ENCODE measurements at places on chromosomes 1 and 21. TPM values are rescaled to one million over a fixed set of nuclear protein-coding genes. Genes with fewer than 3 reads are reported as not detected.

FCRL6 gene
- not detected for total RNA-seq

OR6N1 gene
- total RNA-seq, result not detected

PGLYRP3 gene
- not detected for total RNA-seq

PODN gene
- 51.2 TPM for total RNA-seq

OR2T33 gene
- total RNA-seq, result not detected

TACSTD2 gene
- total RNA-seq, result 0.26 TPM

SLC6A9 gene
- 2.4 TPM for total RNA-seq

DNAI4 gene
- total RNA-seq, result 8.4 TPM

All from bronchial smooth muscle cell (primary cell).